ENCODE measurements at places on chromosomes 12 and 14.

GRCh38 chr12:115749071-115749841 lies 528.2 kb downstream of the MED13L start:
- DNase-seq, result no peak

GRCh38 chr12:52865090-52865944 lies 16.5 kb upstream of the KRT78 start:
- DNase-seq, result peak; percentile 82

DNA sequence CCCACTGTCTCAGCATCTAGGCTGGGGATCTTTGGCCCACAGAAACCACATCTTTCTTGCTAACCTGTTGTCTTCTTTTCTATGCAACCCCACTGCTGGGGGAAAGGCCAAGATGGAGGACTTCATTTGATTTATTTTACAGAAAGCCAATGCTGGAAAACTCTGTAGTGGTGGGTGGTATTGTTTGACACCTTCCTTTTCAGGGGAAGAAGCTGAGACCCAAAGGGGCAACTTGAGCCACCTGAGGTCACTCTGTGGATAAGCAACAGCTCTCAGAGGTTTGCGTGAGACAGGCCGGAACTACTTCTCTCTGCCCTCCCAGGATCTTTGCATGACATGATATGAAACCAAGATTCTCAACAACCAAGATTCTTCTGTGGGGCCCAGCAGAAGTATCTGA lies 645.2 kb downstream of the VRK1 start:
- DNase-seq, result no peak

DNA sequence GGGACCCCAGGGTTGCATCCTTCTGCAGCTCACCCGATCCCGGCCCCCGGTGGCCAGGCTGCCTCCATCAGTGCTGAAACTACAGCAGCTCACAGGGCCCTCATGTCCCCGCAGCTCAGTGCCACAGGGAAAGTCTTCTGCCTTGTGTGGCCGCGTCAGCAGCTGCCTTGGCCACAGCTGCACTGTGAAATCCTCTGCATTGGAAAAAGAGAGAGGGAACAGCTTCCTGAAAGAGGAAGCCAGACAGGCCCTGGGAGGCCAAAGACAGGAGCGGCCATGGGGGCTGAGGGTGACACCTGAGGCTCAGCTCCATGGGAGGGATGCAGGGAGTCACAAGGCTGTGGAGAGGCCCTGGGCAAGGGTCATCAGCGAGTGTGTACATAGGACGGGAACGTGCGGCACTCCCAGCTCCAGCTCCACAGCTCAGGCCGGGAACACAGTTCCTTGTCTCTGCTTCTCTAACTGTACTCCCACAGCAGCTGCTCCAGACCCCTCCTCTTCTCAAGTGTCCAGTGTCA lies 32.7 kb downstream of the PARP2 start:
- no peak for DNase-seq

- no peak for DNase-seq
These were observed 43.7 kb downstream of the CCDC92 start for GRCh38 chr12:123928897-123929296.

GRCh38 chr12:105428793-105429395 lies 98.4 kb downstream of the C12orf75 start:
- DNase-seq, result no peak

GRCh38 chr14:33812181-33812580 lies 138.7 kb downstream of the EGLN3 start:
- DNase-seq, result no peak

GRCh38 chr12:81205416-81205815 lies 127.5 kb downstream of the ACSS3 start:
- DNase-seq, result no peak

DNA sequence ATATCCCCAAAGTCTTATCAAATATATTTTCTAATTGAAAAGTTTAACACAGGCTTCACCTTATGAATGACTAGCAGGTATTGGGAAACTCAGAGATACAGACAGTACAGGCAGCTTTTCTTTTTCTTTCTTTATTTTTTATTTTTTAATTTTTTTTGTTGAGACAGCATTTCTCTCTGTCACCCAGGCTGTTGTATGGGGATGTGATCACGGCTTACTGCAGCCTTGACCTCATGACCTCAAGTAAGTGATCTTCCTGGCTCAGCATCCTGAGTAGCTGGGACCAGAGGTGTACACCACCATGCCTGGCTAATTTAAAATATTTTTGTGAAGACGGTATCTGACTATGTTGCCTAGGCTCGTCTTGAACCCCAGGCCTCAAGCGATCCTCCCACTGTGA lies 85.0 kb downstream of the BRMS1L start:
- no peak for DNase-seq

DNA sequence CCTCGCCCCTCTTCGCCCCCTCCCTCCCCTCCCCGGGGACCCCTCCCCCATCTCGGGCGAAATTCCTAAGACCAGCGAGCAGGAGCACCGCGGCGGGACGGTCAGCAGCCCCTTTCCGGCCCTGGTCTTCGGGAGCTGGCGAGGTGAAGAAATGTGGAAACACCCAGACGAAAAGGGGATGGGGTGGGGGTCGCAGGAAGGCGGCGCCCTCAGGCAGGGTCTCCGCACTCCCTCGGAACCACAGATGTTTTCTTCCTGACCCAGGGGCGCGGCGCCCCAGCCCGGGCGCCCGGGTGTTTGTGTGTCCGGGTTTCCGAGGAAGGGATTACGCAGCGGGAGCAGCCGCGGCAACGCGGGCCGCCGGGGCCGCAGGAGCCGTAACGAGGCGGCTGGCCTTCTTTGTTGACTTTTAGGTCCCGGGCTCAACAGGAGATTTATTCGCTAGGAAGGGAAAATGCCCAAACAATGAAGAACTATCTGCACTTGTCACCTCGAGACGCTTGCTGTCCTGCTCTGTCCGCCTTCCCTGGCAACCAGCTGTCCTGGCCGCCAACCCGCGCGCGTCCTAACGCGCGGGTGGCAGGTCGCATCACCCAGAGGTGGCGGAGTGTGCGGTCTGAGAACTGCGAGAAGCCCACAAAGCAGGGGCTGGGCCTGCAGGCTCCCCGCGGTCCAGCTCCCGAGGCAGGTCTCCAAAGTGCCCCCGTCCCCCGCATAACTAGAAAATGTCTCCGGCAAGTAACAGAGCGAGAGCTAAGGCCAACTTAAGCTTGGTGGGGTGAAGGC lies 7.0 kb downstream of the FOXA1 start:
- no peak for DNase-seq

DNA sequence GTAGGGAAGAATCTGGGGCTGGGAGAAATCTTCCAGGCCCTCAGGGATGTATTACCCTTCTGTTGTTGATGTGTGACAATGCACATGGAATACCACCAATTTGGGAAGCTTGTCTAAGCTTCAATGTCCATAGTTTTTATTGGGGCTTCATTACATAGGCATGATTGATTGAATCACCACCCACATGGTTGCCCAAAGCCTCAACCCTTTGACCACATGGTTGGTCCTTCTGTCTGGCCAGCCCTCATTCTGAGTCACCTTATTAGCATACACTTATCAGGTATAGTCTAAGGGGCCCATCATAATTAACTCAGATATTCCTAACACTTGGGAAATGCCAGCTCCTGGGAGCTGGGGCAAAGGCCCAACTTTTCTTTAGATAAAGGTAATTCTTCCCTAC lies 93.3 kb downstream of the AKAP6 start:
- DNase-seq, result no peak

GRCh38 chr12:57518920-57519795 lies 1.2 kb downstream of the DDIT3 start:
- DNase-seq, result no peak

DNA sequence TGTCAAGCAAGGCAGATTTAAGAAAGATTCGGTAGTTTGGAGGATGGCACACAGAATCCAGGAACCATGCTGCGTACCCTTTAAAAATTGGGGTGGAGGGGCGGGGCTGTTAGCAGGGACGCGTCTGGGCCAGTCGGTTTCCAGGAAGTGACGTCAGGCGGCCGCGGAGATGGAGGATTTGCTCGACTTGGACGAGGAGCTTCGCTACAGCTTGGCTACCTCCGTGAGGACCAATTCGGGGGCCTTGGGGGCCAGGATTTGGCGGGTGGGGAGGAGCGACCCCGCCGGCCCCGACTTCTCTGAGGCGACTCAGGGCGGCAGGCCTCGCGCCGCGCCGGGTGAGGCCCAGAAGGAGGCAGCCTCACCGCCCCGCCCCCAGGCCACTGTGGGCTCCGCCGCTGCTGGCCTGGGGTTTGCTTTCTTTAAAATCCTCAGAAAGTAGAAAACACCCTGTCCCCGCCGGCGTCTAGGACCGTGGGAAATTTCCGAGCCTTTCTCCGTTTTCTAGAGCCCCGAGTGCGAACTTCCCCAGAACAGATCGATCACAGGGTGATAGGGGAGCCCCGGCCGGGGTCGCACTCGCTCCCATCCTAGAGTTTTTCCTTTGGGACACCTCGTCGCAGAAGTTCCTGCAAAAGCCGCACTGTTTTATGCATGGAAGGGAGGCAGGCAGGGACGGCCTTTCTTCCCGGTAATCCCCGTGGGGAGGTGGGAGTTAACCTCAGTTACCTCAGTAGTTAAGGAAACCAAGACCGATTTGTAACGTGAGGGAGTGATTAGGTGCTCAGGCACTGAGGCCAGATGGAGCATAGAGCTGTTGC lies at the start of gene IFT43:
Gene IFT43, plus strand, starts transcription at position 146 of the 821 bp plus-strand sequence. Its CDS starts 24 bp downstream, at position 170.
- DNase-seq, result peak; percentile 77

DNA sequence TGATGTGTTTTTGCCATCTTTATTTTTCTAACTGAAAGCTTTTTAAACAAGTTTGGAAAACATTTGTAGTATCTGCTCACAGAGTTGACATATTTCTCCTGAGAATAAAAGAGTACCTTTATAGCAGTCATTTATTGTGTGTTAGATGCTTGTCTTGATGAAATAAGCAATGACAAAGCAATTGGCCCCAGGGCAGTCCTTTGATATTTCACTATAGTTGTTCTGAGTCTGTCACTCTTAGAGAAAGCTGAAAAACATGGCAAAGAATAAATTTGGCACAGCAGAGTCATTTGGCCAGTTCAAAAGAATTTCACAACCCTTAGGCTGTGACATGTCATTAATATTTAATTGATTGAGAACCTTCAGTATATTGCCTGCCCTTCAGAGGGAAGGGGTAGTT lies 166.2 kb downstream of the PTPRO start:
- DNase-seq, result no peak

DNA sequence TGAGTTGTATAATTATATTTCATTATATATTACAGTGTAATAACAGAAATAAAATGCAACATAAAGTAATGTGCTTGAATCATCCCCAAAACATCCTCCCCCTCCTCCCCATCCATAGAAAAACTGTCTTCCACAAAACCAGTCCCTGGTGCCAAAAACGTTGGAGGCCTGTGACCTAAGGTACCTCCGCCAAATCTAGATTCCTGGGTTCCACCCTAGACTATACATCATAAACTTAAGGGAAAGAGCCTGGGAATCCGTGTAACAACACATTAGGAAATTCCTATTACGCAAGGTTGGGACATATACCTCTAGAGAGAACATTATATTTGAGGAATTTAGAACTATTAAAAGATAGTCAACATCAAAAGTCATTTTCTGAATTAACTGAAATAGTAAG lies 38.0 kb downstream of the SPPL3 start:
- no peak for DNase-seq

- no peak for DNase-seq
These were observed 13.0 kb downstream of the TCP11L2 start for GRCh38 chr12:106315523-106315922.

DNA sequence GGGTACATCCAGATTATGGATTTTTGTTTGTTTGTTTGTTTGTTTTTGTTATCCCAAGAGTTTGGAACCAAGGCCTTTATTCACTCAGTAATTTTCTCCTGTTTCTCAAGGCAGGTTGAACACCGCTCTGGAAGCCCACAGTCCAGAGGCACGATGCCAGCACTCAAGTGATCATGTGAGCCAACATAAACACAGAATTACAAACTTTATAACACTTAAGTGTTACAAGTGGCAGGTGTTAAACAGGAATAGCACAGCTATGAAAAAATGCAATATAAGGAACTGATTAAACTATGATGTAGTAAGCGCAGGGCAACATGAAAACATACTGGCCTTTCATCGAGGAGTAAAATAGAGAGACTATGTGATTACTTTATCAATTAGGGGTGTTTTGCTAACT lies 1885.8 kb upstream of the SEL1L start:
- no peak for DNase-seq

DNA sequence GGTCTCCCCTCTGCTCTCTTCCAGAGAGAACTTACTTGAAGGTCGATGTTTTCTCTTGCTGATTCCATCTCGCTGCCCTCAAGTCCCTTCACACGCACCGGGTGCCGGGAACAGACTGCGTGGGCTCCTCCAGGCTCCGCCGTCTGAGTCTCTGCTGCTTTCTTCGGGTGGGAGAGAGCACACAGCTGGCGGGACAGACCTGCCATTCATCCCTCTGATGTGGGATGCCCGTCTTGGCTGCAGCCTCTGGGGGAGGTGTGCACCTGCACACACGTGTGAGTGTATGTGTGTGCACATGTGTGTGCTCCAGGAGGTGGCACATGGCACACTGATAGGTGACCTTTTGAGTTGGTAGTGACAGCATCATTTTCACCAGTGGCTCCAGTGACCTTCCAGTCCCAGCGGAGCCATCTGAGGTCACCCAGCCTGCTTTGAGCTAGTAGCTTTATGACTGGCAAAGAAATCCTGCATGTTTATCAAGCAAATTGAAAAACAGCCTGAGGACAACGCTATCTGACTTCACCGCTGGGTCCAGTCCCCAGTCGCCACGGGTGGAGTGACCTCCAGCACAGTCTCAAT lies at the start of gene NINJ2:
Gene NINJ2, minus strand, starts transcription at position 153 of the 579 bp plus-strand sequence. Its CDS starts 85 bp downstream, at position 68.
- no peak for DNase-seq

GRCh38 chr12:112153893-112154219 lies 28.5 kb downstream of the TRAFD1 start:
- DNase-seq, result no peak

DNA sequence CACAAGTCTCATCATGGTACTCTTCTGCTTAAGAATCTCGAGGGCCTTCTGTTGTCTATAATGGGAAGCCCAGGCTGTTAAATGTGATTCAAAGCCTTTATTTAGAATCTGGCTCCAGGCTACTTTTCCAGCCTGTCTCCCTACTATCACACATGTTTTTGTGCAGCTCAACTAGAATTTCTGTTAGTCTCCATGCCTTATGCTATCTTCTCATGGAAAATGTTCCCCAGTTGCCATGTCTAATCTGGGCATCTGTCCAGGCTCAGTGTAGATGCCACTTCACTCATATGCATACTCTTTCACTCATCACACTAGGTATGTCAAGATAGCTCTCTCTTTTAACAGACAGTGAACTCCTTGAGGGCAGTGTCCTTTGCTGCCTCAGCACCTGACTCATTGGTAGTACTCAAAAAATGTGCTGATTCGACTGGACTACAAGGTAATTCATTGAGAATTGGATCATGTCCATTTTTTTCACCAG lies 145.3 kb downstream of the TTLL5 start:
- DNase-seq, result no peak

DNA sequence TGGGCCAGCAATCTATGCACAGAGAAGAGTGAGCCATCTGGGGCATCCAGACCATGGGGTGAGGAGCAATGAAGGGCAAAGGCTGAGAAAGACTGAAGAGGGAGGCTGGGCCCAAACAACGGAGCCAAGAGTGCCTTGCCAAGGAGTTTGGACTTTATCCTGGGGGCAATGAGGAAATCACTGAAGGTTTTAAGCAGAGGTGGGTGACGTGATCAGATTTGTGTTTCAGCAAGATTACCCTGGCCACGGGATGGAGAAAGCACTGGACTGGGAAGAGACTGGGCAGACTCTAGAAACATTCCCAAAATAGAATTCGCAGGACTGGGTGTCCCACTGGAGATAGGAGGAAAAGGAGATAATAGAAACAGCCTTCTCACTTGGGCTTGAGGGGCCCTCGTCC lies 65.3 kb downstream of the DPF3 start:
- no peak for DNase-seq
